Lung (tissue), 17 donors: ENCODE measurements at places on chromosomes 3 and 15. TPM values are rescaled to one million over a fixed set of nuclear protein-coding genes. Genes with fewer than 3 reads are reported as not detected.
A peak's percentile ranks its signal among the peaks of the same experiment; 100 is the strongest.

DNA sequence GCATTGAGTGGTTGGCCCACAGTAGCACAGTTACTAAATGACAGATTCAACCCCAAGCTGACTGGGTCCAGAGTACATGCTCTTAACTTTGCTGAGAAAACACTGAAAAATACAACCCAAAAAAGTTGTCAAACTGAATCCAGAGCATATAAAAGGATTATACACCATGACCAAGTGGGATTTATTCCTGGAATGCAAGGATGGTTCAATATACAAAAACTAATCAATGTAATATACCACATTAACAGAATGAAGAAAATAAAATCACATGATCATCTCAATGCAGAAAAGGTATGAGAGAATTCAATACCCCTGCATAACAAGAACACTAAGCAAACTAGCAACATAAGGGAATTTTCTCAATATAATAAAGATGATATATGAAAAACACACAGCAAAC is 98.5 kb downstream of the STAG1 start:
- no peak for DNase-seq
- H3K4me1 ChIP-seq: no peaks in the 10 kb centered on the region

GRCh38 chr3:184556582-184557347 is 4.8 kb upstream of the EPHB3 start:
- no peak for DNase-seq
- no peak overlapping the region for H3K4me3 ChIP-seq
- H3K27me3 ChIP-seq: no peaks in the 10 kb centered on the region

DNA sequence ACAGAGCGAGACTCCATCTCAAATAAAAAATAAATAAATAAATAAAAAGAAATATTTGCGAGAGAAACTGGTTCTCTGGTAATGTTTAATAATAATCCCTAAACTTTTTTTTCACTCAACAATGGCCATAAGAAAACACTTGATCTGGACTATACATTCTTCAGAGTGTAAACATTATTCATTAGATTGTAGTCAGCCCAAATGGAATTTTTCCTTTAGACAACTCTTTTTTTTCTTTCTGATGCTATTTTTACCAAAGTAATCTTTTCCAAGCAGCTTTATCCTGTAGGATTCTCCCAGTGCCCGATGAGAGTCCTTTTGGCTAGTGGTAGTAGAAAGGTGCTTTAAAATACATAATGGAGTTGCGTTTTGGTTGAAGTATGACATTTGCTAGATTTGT is 90.4 kb downstream of the NEDD4 start:
- no peak for DNase-seq
- no peak overlapping the region for H3K27ac ChIP-seq
- H3K4me3 ChIP-seq: no peak overlapping the region

GRCh38 chr3:15399970-15400369 is 27.4 kb downstream of the METTL6 start:
- no peak overlapping the region for H3K4me3 ChIP-seq
- no peak for DNase-seq
- H3K36me3 ChIP-seq: no peaks in the 10 kb centered on the region
- H3K27ac ChIP-seq: no peak overlapping the region

DNA sequence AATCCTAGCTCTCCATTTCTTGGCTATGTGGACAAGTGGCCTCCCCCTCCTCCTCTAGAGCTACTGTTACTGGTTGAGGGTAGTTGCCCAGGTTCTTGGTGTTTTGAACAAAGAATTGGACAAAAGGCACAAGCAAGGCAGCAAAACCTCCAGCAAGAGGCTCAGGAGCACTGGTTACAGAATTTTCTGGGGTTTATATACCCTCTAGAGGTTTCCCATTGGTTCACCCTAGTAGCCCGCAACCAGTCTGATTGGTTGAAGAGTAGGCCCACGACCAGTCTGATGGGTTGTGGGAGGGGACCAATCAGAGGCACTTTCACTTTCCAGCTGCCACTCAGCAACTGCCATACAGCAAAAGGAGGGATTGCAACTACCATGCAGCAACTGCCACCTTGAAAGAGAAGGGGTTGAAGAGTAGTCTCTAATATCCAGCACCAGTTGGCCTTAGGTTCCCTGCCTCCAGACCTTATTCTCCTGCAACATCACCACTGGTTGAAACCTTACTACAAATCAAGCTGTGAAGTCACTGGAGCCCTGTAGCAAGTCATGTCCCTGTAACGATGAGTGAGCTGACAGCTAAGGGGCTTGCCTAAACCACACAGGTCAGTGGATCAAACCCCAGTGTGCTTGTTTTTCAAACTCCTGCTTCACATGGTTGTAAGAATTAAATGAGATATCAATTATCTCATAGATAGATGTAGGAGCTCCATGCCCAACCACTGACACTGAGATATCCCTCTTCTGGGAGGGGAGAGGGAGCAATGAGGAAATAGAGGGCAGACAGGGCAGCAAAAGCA is 2.9 kb upstream of the C15orf39 start:
- H3K27me3 ChIP-seq: no peaks in the 10 kb centered on the region
- H3K4me3 ChIP-seq: no peak overlapping the region
- H3K27ac ChIP-seq: no peak overlapping the region
- DNase-seq: peak; percentile 42
- no peaks in the 10 kb centered on the region for H3K36me3 ChIP-seq
- H3K4me1 ChIP-seq: peaks cover 22% of the 10 kb centered on the region

- no peaks in the 10 kb centered on the region for H3K4me1 ChIP-seq
- no peak overlapping the region for H3K27ac ChIP-seq
- no peaks in the 10 kb centered on the region for H3K27me3 ChIP-seq
- no peaks in the 10 kb centered on the region for H3K36me3 ChIP-seq
- H3K4me3 ChIP-seq: no peak overlapping the region
These were observed 100.1 kb downstream of the ABI3BP start for GRCh38 chr3:100893108-100893507.

GPR156 gene
- total RNA-seq: 0.71 TPM

NANOGP8 gene
- total RNA-seq: 0.92 TPM

TMEM212 gene
- total RNA-seq: 16.5 TPM
